ENCODE measurements at places on chromosomes 6 and 20.

- DNase-seq: no peak
Observed at GRCh38 chr20:19412254-19412653, 199.8 kb downstream of the SLC24A3 start.

- DNase-seq: peak; percentile 88
Observed at GRCh38 chr6:142692942-142693341, 252.0 kb downstream of the HIVEP2 start.

GRCh38 chr6:71033890-71034289 lies 77.0 kb upstream of the B3GAT2 start:
- no peak for DNase-seq

DNA sequence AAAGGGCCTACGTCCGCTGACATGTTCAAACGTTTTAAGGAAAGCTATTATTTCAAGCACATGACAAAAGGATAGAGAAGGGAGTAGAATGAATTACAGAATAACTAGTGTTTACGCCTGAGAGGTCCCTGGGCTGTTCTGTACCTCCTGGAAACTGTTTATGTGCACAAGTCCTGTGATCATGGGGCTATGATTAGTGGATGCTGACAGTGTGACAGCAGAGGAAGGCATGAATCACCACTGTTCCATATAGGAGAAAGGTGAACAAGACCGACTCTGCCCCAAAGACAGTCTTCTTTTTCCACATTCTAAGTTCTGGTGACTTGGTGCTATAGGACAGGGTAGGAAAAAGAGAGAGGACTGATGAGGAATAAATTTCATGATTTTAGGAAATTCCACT lies 249.2 kb upstream of the PRDM1 start:
- DNase-seq: no peak

Data from foreskin fibroblast (primary cell).